ENCODE measurements at places on chromosomes 13 and 19. TPM values are rescaled to one million over a fixed set of nuclear protein-coding genes. Genes with fewer than 3 reads are reported as not detected.

DNA sequence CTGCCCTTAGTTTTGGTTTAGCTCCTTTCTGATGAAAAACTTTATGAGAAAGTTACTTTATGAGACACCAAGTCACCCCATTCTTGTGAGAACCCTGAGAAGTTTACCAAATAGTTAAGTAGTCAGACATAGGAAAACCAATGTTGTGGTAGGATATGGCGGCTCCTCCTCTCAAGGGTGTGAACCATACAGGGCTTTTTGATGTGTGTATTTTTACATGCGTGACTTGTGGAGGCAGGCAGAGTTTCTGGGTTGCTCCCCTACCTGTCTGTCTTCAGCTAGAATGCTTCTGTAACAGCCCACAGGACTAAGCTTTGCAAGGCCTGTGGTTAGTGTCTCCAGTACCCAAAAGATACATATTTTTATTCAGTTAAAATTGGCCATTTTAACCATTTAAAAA is 18.3 kb downstream of the UBAC2 start:
- no peaks in the 10 kb centered on the region for H3K27me3 ChIP-seq
- no peak overlapping the region for H3K4me3 ChIP-seq
- peak overlapping the region; percentile 9 for H3K27ac ChIP-seq
- H3K4me1 ChIP-seq: peaks cover 66% of the 10 kb centered on the region

DNA sequence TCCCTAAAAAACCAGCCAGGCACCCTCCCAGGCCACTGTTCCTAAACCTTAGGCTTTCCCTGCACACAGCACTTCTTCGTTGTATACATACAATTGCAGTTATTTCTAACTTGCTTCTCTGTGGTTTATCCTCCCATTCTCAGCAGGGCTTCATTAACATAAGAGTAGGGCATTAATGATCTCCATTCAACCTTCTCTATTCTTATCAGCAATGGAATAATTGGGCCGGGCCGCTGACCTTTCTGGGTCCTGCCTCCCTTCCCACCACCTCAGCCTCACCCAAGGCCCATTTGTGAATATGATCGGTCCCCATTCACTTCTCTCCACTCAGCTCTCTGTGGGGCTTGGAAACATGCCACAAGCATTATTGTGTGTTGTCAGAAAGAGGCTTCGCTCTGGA is 184.2 kb downstream of the SUCLA2 start:
- H3K4me3 ChIP-seq: no peak overlapping the region
- H3K4me1 ChIP-seq: no peaks in the 10 kb centered on the region
- H3K27me3 ChIP-seq: no peaks in the 10 kb centered on the region
- no peak overlapping the region for H3K27ac ChIP-seq
- no peak for DNase-seq

DNA sequence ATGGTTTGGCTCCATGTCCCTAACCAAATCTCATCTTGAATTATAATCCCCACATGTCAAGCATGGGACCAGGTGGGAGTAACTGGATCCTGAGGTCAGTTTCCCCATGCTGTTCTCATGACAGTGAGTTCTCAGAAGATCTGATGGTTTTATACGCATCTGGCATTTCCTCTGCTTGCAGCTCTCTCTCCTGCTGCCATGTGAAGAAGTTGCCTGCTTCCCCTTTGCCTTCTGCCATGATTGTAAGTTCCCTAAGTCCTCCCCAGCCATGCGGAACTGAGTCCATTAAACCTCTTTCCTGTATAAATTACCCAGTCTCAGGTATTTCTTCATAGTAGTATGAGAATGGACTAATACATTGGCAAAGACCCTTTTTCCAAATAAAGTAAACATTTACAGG is 96.8 kb downstream of the TSHZ3 start:
- DNase-seq: no peak
- H3K27me3 ChIP-seq: no peaks in the 10 kb centered on the region
- H3K36me3 ChIP-seq: no peaks in the 10 kb centered on the region
- H3K27ac ChIP-seq: no peak overlapping the region
- H3K4me1 ChIP-seq: peaks cover 7% of the 10 kb centered on the region
- H3K4me3 ChIP-seq: no peak overlapping the region

DNA sequence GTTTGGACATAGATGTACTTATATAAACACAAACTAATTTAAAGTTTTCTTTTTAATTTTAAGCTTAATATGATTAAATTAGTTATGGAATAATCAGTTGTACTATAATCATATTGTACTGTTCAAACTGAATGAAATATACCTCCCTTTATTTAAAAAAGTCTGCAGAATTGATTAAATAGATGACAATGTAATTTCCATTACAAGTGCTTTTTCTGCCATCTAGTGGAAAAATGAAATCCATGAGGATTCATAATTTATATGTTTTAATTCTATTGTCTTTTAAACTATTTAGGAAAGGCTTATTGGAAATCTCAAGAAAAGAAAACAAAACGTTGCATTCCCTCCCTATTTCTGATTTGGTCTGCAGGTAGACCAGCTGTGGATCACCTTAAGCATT is 30.9 kb downstream of the MZT1 start:
- H3K27ac ChIP-seq: no peak overlapping the region
- H3K4me3 ChIP-seq: no peak overlapping the region
- no peaks in the 10 kb centered on the region for H3K4me1 ChIP-seq
- no peaks in the 10 kb centered on the region for H3K27me3 ChIP-seq
- H3K36me3 ChIP-seq: no peaks in the 10 kb centered on the region

GRCh38 chr19:33712268-33712667 is 84.4 kb upstream of the KCTD15 start:
- no peak overlapping the region for H3K4me3 ChIP-seq
- no peak for DNase-seq
- no peaks in the 10 kb centered on the region for H3K36me3 ChIP-seq

DNA sequence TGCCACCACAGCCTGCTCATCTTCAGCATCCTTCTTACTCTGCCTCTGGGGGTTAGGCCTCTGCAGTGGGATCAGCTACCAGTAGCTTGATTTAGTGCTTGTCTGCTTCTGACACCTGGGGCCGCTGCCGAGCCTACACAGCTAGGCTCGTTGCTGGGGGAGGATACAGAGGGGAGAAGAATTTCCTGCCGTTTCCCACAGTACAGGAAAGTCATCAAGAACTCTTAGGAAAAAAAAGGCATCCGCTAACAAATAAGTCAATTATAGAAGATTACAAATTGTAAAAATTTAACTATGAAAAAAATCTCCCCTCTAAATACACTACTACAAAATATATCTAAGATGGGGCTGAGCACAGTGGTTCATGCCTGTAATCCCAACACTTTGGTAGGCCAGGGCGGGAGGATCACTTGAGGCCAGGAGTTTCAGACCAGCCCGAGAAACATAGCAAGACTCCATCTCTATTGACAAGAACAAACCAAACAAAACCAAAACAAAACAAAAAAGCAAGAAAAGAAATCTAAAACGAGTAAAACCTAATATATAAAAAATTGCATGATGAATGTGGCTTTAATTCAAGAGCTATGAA is 26.7 kb downstream of the LATS2 start:
- no peaks in the 10 kb centered on the region for H3K27me3 ChIP-seq
- no peaks in the 10 kb centered on the region for H3K36me3 ChIP-seq
- H3K27ac ChIP-seq: no peak overlapping the region
- no peaks in the 10 kb centered on the region for H3K4me1 ChIP-seq
- H3K4me3 ChIP-seq: no peak overlapping the region

GRCh38 chr19:6720369-6721137 is at the start of gene C3:
Gene C3, minus strand, starts transcription at chr19:6720650. Its CDS starts 61 bp downstream, at chr19:6720589.
- H3K27me3 ChIP-seq: peaks cover 2% of the 10 kb centered on the region
- no peak within 1 kb of the TSS for H3K4me3 ChIP-seq

GRCh38 chr13:106028911-106029310 is 506.6 kb downstream of the EFNB2 start:
- no peaks in the 10 kb centered on the region for H3K36me3 ChIP-seq
- H3K27me3 ChIP-seq: no peaks in the 10 kb centered on the region

DNA sequence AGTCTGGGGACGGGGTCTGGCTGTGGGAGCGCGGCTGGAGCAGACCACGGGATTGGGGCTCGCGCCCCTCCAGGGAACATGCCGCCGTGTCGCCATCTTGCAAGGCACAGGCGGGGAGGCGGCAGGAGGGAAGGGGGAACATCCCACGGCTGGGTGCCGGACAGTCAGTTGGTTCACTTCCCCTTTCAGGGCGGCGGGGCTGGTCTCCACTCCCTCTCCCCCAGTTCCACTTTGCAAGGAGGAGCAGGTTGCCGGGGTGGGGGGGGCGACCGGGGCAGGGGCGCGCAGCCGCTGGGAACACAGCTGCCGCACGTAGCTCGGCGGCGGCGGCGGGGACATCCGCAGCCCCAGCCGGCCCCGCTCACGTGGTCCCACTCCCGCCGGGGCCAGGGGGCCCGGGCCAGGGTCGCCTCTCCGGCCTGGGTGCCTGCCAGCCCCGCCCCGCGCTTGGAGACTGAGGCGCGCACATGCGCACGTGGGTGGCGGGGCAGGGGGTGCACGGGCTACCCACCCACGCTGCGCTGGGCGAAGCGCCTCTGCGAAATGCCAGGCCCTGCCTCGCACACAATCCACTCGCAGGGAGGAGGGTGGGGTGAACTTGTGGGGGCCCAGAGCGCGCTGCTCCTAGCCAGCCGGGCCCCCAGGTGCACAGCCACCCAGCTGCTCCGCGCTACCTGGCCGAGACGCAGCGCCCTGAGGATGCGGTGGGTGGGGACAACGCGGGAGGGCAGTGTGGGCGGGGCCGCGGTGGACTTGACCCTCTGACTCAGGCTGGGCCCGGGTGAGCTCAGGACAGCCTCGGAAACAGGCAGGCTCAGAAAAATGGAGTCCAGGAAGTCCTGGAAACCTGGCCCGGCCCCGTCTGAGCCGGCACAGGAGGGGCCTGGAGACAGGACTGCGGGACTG is 6.4 kb downstream of the KLF16 start:
- H3K4me1 ChIP-seq: peaks cover 98% of the 10 kb centered on the region
- H3K27me3 ChIP-seq: peaks cover 13% of the 10 kb centered on the region
- peak overlapping the region; percentile 74 for H3K27ac ChIP-seq
- peak overlapping the region; percentile 57 for H3K4me3 ChIP-seq

DNA sequence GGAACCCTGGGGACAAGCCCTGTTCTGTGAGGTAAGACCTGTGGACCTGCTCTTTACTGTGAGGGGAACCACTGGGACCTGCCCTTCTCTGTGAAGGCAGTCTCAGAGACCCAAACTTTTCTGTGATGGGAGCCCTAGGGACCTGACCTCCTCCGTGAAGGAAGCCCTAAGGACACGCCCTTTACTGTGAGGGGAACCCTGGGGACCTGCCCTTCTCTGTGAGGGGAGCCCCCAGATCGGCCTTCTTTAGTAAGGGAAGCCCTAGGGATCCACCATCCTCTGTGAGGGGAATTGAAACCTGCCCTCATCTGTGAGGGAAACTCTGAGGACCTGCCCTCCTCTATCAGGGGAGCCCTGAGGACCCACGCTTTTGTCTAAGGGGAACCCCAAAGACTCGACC is 343.5 kb downstream of the UQCRFS1 start:
- H3K4me3 ChIP-seq: no peak overlapping the region
- no peaks in the 10 kb centered on the region for H3K36me3 ChIP-seq
- no peaks in the 10 kb centered on the region for H3K27me3 ChIP-seq
- no peaks in the 10 kb centered on the region for H3K4me1 ChIP-seq

DNA sequence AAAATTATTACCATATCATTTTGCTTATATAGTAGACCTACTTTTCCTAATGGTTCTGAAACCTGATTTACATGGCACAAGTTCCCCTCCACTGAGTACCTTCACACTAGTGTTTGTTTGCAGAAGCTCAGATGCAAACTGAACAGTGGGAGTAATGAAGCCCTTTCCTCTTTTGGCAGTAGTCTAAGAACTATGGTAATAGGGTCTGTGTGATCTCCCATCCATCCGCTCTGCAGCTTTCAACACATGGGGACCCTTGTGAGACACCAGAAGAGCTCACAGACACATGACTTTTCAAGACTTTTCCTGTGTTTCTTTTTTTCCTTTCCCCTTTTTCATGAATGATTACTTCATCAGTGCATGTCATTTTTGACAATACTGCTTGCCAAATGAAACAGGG is 336.0 kb downstream of the ATP8A2 start:
- no peaks in the 10 kb centered on the region for H3K36me3 ChIP-seq
- no peaks in the 10 kb centered on the region for H3K27me3 ChIP-seq
- H3K4me1 ChIP-seq: no peaks in the 10 kb centered on the region
- DNase-seq: no peak

- no peaks in the 10 kb centered on the region for H3K4me1 ChIP-seq
- no peak overlapping the region for H3K27ac ChIP-seq
- no peaks in the 10 kb centered on the region for H3K36me3 ChIP-seq
These were observed 271.9 kb upstream of the SPRY2 start for GRCh38 chr13:80612804-80613203.

DNA sequence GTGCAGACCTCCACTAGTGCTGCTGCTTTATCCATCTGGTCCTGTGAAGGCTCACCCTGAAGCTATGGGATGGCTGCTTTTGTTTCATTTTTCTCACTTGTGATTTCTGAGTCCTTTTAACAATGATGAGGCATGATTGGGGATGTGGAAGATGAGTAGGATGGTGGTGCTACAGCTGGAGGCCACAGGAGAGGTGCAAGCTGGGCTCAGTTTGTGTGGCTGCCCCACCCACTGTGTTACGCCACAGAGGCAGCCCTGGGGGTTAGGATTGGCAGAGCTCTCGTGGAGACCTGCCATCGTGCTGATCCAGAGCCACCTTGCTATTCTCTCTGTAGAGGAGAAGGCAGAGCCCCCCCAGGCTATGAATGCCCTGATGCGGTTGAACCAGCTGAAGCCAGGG is 19.6 kb upstream of the QTRT1 start:
- H3K27me3 ChIP-seq: no peaks in the 10 kb centered on the region
- H3K4me1 ChIP-seq: no peaks in the 10 kb centered on the region
- no peak overlapping the region for H3K4me3 ChIP-seq
- no peak for DNase-seq

GRCh38 chr19:1131718-1132551 is 28.1 kb downstream of the GPX4 start:
- H3K4me3 ChIP-seq: peak overlapping the region; percentile 44
- H3K27me3 ChIP-seq: peaks cover 40% of the 10 kb centered on the region
- DNase-seq: peak; percentile 42
- peaks cover 15% of the 10 kb centered on the region for H3K36me3 ChIP-seq
- H3K4me1 ChIP-seq: peaks cover 14% of the 10 kb centered on the region
- peak overlapping the region; percentile 88 for H3K27ac ChIP-seq

DNA sequence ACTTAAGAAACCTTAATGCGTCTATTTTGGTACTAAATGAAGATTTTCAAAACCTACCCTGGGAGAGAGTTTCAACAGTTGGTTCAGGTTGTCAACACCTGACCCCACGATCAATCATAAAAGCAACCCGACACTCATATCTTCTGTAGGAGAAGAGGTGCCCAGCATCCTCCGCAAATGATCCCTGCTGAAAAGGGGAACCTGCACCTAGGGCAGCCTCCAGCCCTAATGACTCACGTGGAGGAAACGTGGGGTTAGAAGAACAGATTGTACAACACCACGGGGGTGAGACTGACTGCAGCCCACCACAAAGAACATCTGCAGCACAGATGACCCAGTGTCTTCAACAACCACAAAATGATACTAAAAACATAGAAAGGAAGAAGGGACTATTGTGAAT is 116.3 kb downstream of the RAB20 start:
- H3K36me3 ChIP-seq: no peaks in the 10 kb centered on the region
- H3K27ac ChIP-seq: no peak overlapping the region
- no peak overlapping the region for H3K4me3 ChIP-seq

DNA sequence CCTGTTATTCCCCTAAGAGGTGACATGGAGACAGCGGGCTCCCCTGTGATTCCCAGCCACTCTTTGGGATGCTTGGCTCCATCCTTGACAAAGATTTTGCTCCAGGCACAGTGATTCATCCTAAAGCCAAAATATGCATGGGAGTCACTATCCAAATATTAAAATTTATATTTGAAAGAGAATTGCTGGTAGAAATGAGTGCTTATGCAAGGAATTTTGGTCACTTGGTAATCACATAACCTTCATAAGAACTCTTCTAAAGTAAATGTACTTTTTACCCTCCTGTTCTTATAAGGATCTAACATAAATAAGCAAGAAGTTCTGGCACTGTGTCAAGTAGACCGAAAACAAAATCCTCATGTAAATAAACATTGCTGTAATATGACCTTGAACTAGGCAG is 385.8 kb downstream of the ITGBL1 start:
- no peak for DNase-seq
- H3K27me3 ChIP-seq: no peaks in the 10 kb centered on the region
- no peak overlapping the region for H3K27ac ChIP-seq
- H3K36me3 ChIP-seq: no peaks in the 10 kb centered on the region

Gene ETV2
- total RNA-seq: 0.76 TPM

Gene TBXA2R
- 0.28 TPM for total RNA-seq
